ENCODE measurements at places on chromosomes 1 and 21. TPM values are rescaled to one million over a fixed set of nuclear protein-coding genes. Genes with fewer than 3 reads are reported as not detected.

Gene ST6GALNAC3
- not detected for total RNA-seq

- H3K36me3 ChIP-seq, result no peaks in the 10 kb centered on the region
- H3K4me1 ChIP-seq, result no peaks in the 10 kb centered on the region
- H3K4me3 ChIP-seq, result no peak overlapping the region
- H3K27me3 ChIP-seq, result no peaks in the 10 kb centered on the region
These were observed 145.4 kb downstream of the LMO4 start for GRCh38 chr1:87474098-87474497.

DNA sequence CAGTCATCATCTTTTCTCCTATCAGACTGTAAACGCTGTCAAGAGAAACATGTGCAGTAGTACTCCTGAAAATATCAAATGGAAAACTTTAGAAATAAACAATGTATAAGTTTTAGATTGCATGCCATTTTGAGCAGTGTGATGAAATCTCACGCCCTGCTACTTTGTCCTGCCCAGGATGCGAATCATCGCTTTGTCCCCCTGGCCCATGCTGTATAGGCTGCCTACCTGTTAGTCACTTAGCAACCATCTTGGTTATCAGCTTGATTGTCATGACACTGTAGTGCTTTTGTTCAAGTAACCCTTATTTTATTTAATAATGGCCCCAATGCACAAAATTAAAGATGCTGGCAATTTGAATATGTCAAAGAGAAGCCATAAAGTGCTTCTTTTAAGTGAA, 363.0 kb downstream of the ZP4 start:
- no peak overlapping the region for H3K27ac ChIP-seq
- H3K36me3 ChIP-seq, result no peaks in the 10 kb centered on the region
- H3K4me3 ChIP-seq, result no peak overlapping the region
- H3K4me1 ChIP-seq, result no peaks in the 10 kb centered on the region
- no peak for DNase-seq

GRCh38 chr1:17551755-17552234, 12.3 kb downstream of the ARHGEF10L start:
- H3K4me1 ChIP-seq, result peaks cover 28% of the 10 kb centered on the region
- peak overlapping the region; percentile 64 for H3K27ac ChIP-seq
- H3K27me3 ChIP-seq, result no peaks in the 10 kb centered on the region
- DNase-seq, result no peak

Gene ENAH
- total RNA-seq, result 49.0 TPM

Gene FAM43B
- not detected for total RNA-seq

DNA sequence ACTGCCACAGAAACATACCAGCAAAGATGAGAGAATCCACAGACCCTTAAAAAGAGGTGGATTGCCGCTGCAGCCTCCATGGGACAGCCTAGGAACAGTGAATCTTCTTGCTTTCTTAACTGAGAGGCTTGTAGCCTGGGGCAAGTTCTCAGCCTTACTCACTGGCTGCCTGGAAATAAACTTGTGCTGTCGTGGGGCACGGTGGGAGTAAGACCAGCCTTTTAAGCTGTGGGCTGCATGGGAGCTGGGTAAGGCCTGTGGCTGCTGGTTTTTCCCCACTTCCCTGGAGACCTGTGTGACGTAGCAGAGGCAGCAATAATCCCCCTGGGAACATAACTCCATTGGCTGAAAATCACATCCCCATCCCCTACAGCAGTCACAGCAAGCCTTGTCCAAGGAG, 30.8 kb downstream of the CD2 start:
- no peaks in the 10 kb centered on the region for H3K36me3 ChIP-seq
- H3K4me3 ChIP-seq, result no peak overlapping the region
- no peak overlapping the region for H3K27ac ChIP-seq
- H3K4me1 ChIP-seq, result no peaks in the 10 kb centered on the region
- H3K27me3 ChIP-seq, result no peaks in the 10 kb centered on the region

GRCh38 chr1:228809621-228810394, 74.5 kb downstream of the RHOU start:
- H3K36me3 ChIP-seq, result no peaks in the 10 kb centered on the region
- H3K27ac ChIP-seq, result peak overlapping the region; percentile 66
- no peaks in the 10 kb centered on the region for H3K27me3 ChIP-seq

DNA sequence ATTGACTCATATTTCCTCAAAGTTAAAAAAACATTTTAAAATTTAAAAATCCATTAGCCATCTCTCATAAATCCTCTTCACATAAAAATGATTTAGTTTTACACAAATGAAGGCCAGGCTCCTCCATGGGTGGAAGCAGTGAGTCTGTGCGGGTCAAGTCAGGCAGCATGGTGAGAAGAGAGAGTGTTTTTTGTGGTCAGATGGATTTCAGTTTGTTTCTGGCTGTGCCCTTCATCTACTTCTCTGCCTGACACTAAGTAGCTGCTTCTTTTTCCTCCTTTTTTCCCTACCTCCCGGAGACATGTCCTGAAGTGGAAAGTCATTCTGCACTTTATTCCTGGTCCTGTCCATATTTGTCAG, 10.3 kb downstream of the PLA2G4A start:
- DNase-seq, result no peak
- no peaks in the 10 kb centered on the region for H3K36me3 ChIP-seq
- peaks cover 3% of the 10 kb centered on the region for H3K4me1 ChIP-seq
- no peak overlapping the region for H3K4me3 ChIP-seq
- H3K27ac ChIP-seq, result peak overlapping the region; percentile 30

- no peaks in the 10 kb centered on the region for H3K4me1 ChIP-seq
- DNase-seq, result no peak
- no peaks in the 10 kb centered on the region for H3K27me3 ChIP-seq
- no peak overlapping the region for H3K27ac ChIP-seq
These were observed 43.2 kb upstream of the POFUT2 start for GRCh38 chr21:45330851-45331261.

Gene IBA57
- 10.7 TPM for total RNA-seq

- DNase-seq, result no peak
- H3K27me3 ChIP-seq, result no peaks in the 10 kb centered on the region
- H3K36me3 ChIP-seq, result peaks cover 8% of the 10 kb centered on the region
- no peak overlapping the region for H3K4me3 ChIP-seq
These were observed 5.4 kb downstream of the UBR4 start for GRCh38 chr1:19204446-19205266.

Gene GPR37L1
- total RNA-seq, result 0.95 TPM

- H3K27me3 ChIP-seq, result no peaks in the 10 kb centered on the region
- DNase-seq, result no peak
- no peaks in the 10 kb centered on the region for H3K4me1 ChIP-seq
- H3K27ac ChIP-seq, result no peak overlapping the region
These were observed 120.4 kb upstream of the RAB4A start for GRCh38 chr1:229150518-229150917.

Gene DOP1B
- 65.9 TPM for total RNA-seq

DNA sequence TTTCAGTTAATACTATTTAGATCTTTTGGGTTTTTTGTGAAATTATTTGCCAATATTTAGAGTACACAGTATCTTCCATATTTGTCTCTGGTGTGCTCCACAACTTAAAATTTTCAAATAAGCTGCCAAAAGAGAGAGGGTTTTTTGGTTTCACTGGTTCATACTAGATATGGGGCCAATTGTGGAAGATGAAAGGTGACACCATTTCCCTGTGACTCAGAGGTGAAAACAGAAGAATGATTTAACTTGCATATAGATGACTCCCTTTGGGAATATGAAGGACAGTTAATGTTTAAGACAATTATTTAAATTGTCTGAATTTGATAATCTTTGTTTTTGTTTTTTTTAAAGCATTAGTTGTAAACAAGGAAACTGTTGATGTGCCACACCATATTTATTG, 37.5 kb downstream of the IVNS1ABP start:
- H3K27me3 ChIP-seq, result no peaks in the 10 kb centered on the region
- no peak for DNase-seq
- H3K4me3 ChIP-seq, result no peak overlapping the region
- no peaks in the 10 kb centered on the region for H3K4me1 ChIP-seq
- no peak overlapping the region for H3K27ac ChIP-seq

DNA sequence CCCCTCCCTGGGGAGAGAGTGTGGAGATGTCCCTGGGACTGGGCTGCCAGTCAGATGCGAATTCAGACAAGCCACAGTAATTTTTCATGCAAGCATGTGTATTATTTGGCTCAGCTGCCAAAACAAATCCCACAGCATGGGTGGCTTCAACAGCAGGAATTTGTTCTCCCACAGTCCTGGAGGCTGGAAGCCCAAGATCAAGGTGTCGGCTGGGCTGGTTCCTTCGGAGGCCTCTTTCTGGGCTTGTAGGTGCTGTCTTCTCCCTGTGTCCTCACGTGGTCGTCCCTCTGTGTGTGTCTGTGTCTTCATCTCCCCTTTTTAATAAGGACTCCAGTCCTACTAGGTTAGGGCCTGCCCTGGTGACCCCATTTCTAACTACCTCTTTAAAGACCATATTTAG, 91.9 kb upstream of the ACTRT2 start:
- H3K27me3 ChIP-seq, result peaks cover 39% of the 10 kb centered on the region
- DNase-seq, result no peak
- H3K4me1 ChIP-seq, result no peaks in the 10 kb centered on the region
- H3K27ac ChIP-seq, result no peak overlapping the region
- no peak overlapping the region for H3K4me3 ChIP-seq
- H3K36me3 ChIP-seq, result no peaks in the 10 kb centered on the region

Gene BCL2L15
- 584 TPM for total RNA-seq

- H3K4me3 ChIP-seq, result no peak overlapping the region
- H3K4me1 ChIP-seq, result no peaks in the 10 kb centered on the region
- DNase-seq, result no peak
- H3K36me3 ChIP-seq, result no peaks in the 10 kb centered on the region
- H3K27ac ChIP-seq, result no peak overlapping the region
These were observed 142.6 kb upstream of the CXADR start for GRCh38 chr21:17370263-17370662.

- H3K27ac ChIP-seq, result no peak overlapping the region
- H3K27me3 ChIP-seq, result no peaks in the 10 kb centered on the region
- no peak for DNase-seq
- H3K36me3 ChIP-seq, result peaks cover 13% of the 10 kb centered on the region
These were observed 5.5 kb downstream of the ZBTB18 start for GRCh38 chr1:244056577-244056976.

GRCh38 chr1:153849487-153850185, 73.1 kb downstream of the GATAD2B start:
- H3K27ac ChIP-seq, result no peak overlapping the region
- no peak overlapping the region for H3K4me3 ChIP-seq
- H3K27me3 ChIP-seq, result no peaks in the 10 kb centered on the region
- DNase-seq, result no peak

GRCh38 chr1:29166291-29166878, 15.3 kb downstream of the SRSF4 start:
- no peak overlapping the region for H3K4me3 ChIP-seq
- peak overlapping the region; percentile 57 for H3K27ac ChIP-seq
- H3K27me3 ChIP-seq, result no peaks in the 10 kb centered on the region
- peaks cover 32% of the 10 kb centered on the region for H3K4me1 ChIP-seq

GRCh38 chr1:28259934-28260802, 850 bp downstream of the SESN2 start:
- no peaks in the 10 kb centered on the region for H3K27me3 ChIP-seq
- peak overlapping the region; percentile 96 for H3K27ac ChIP-seq
- H3K36me3 ChIP-seq, result no peaks in the 10 kb centered on the region
- H3K4me3 ChIP-seq, result peak overlapping the region; percentile 85

DNA sequence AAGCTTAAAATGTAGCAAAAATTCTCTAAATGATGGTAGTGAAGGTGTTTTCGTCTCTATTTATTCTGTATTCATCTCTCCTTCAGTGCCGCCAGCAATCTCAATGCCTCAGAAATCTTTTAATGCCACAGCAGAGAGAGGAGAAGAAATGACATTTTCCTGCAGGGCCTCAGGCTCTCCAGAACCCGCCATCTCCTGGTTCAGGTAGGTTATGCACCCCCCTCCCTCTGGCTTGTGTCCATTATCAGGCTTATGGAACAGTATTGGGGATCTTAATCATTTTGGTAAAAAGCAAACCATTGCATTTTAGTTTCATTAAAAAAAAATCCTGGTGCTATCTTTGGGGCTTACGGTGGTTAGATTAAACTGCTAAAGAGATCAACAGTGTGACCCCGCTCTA, 326.1 kb downstream of the NCAM2 start:
- H3K4me3 ChIP-seq, result no peak overlapping the region
- H3K27me3 ChIP-seq, result no peaks in the 10 kb centered on the region
- H3K27ac ChIP-seq, result no peak overlapping the region
- no peaks in the 10 kb centered on the region for H3K4me1 ChIP-seq
- no peaks in the 10 kb centered on the region for H3K36me3 ChIP-seq

DNA sequence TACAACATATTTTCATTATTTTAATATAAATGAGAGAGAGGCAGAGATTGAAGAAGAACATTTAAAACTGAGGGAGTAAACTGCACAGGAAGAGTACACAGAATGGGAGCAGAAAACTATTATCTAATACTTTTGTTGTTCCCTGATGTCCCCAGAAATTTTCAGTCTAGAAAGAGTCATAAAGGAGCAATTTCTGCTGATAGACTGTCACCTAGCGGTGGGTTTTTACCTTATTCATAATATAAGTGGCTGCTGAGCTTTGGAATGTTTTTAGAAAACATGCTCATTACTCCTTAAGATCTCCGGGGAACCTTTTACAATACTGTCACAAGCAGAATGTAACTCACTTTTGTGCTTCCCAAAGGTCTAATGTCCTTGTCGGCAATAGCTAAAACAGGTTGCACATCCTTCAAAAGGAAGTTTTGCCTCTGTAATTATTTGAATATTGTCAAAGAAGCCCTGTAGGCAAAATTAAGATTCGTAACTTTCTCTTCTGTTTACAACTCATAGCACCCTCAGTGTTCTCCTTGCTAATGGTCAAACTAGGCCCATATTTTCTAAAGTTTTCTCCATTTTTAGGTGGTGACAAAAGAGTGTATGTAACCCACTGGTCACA, 4.9 kb upstream of the NPL start:
- H3K27ac ChIP-seq, result no peak overlapping the region
- no peaks in the 10 kb centered on the region for H3K36me3 ChIP-seq
- no peak overlapping the region for H3K4me3 ChIP-seq
- H3K27me3 ChIP-seq, result no peaks in the 10 kb centered on the region
- DNase-seq, result no peak
- H3K4me1 ChIP-seq, result peaks cover 7% of the 10 kb centered on the region

DNA sequence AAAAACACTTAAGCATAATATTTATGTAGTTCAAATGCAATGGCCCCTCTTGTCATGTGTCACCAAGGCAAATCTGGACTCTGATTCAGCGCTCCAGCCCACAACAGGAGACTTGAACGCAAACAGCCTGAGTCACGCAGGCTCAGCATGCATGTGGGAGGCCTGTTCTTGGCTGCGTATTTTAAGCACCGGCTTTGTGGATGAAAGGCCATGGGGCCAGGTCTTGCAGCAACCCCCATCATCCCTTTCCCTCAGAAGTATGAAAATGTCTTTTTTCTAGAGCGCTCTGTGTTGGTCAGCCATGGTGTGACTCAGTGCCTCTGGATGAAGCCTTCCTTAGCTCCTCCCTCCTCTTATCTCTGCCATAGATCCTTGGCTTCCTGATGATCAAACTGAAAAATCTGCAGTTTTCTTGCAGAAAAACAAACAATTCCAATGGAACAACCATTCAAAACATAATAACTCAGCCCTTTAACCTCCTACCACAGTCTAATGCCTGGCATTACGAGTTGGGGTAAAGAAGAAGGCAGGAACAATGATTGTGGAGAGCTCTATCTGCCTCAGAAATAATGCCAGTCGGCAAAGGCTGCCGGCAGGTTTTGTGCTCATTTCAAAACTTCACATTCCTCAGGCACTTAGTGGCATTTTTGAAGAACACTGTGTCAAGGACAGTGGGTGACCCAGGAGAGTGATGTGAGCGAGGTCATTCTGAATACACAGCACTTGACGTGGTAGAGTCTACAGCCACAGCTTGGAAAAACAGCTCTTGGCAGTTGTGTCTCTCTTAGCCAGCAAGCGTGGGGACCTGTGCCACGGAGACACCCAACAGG, 167.5 kb downstream of the CLIC6 start:
- H3K36me3 ChIP-seq, result peaks cover 9% of the 10 kb centered on the region
- peak; percentile 46 for DNase-seq
- H3K27ac ChIP-seq, result peak overlapping the region; percentile 10
- H3K27me3 ChIP-seq, result no peaks in the 10 kb centered on the region
- no peaks in the 10 kb centered on the region for H3K4me1 ChIP-seq
- no peak overlapping the region for H3K4me3 ChIP-seq

All from transverse colon (tissue), 4 donors.